Esophagus muscularis mucosa (tissue), 4 donors: ENCODE measurements at places on chromosomes 11 and 22. TPM values are rescaled to one million over a fixed set of nuclear protein-coding genes. Genes with fewer than 3 reads are reported as not detected.

GRCh38 chr22:29457730-29458129 is 19.3 kb downstream of the RFPL1 start:
- no peak for DNase-seq

- no peak for DNase-seq
Observed at GRCh38 chr22:48161298-48161697, 1398.8 kb downstream of the TBC1D22A start.

DNA sequence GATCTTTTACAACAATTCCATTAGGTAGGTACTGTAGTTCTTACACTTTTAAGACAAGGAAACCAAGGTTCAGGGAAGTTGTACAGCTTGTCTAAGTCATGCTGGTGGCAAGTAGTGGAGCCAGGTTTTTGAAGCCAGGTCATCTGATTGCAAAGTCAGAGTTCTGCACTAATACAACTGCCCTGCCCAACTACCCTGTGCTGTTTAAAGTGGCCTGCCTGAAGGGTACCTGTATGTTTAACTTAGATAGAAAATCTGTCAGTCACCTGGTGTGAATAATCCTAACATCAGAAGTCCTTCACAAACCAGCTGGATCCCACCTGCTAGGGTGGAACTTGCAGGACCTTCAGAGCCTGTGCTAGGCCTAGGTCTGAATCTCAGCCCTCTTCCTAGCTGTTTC is 44.2 kb downstream of the ARFGAP2 start:
- DNase-seq, result no peak

The GAL3ST1 gene
- total RNA-seq, result 2.1 TPM

The RIN1 gene
- 3.1 TPM for total RNA-seq

The TM7SF2 gene
- total RNA-seq, result 8.8 TPM

The CYB5R2 gene
- total RNA-seq, result 4.2 TPM

The IL18BP gene
- total RNA-seq, result 5.6 TPM

DNA sequence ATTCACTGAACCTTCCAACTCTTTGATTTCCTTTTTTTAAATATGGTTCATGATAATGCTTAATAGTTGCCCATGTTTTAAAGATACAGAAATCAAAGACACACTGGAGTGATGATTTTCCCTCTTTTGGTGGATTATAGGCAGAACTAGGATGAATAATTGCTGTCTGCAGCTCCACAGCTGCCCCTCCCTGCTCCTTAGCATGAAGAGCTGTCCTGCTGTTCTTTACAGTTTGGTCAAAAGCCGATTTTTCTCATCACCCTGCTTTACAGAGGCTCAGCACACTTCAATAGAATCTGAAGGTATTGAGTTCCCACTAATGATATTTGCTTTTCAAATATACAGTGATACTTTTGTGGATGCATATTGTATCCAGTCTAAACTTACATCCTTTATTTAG is 202.6 kb downstream of the AASDHPPT start:
- no peak for DNase-seq

The MS4A4E gene
- total RNA-seq, result 0.91 TPM

GRCh38 chr11:57417056-57417455 is 9.9 kb downstream of the SLC43A3 start:
- DNase-seq, result no peak

DNA sequence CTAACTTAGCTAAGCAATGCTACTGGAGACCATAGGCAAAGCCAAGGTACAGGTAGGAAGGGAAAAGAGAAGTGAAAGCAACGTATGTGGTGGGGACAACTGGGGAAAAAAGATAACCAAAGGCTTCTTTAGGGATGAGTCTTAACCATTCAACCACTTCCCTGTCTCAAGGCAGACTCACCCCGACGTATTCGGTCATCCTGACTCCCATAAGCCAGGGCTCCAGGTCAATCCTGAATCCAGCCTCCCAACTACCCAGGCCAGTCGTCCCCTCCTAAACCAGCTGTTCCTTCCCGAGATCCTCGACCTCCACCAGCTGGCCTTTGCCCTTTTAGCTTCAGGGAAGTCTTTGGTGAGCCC is 330 bp downstream of the ACP2 start:
- DNase-seq, result no peak

DNA sequence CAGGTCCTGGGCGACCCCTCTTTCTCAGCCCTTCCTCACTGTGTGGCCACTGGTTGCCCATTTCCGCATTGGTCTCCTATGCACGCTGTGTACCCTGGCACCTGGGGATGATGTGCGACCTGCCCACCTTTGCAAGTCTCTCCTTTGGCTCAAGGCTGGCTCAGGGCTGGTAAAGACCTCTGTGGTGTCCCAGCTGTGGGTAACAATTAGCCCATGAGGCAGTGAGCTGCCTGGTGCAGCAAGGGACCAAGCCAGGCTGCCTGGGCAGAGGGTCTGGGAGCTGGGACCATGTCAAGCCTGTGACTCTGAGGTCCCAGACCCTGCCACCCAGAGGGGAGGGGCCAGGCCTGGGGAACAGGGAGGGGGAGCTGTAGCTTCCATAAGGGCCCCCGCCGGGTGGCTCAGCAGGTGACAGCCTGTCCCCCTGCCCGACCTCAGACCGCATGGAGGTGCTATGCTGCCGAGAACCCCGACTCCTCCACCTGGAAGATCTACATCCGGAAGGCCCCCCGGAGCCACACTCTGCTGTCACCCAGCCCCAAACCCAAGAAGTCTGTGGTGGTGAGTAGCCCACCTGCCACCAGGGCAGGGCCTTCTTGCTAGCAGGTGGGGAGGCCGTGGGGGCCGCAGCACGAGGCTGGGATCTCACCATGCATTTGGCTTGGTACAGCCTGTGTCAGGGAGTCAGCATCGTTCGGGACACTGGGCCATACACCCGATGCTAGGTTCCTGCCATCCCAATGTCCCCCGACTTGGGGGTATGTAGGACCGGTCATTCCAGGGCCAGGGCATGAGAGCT is 112.5 kb downstream of the KCNQ1OT1 start:
- DNase-seq, result peak; percentile 60

- no peak for DNase-seq
Observed at GRCh38 chr22:33328789-33329296, 270.7 kb upstream of the SYN3 start.

- no peak for DNase-seq
Observed at GRCh38 chr11:120612513-120613263, 101.1 kb downstream of the GRIK4 start.

GRCh38 chr11:117070016-117070415 is 28.2 kb downstream of the SIK3 start:
- no peak for DNase-seq

DNA sequence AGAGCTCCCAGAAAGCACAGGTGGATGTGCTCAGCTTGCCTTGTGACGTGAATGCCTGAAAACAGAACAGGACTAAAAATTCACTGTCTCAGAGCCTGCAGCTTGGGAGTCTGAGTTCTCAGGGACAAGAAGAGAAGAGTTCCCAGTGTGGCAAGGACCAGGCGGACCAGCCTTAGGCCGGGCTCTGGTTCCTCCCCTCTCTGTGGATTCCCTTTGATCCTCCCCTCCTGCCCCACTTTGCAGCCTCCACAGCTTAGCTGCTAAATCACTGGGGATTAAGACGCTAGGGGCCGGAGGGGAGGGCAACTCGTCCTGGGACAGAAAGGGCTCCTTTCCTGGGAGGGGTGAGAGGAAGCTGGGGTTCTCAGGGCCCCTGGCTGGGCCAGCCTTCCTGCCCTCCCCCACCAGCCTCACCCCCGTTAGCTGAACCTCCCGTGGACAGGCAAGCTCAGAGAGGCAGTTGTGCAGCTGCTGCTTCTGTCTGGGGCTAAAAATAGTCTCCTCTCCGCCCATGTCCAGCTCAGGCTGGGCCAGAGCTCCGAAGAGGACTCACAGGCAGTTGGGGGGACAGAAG is 29.9 kb upstream of the JAM3 start:
- DNase-seq, result no peak

- DNase-seq, result no peak
Observed at GRCh38 chr22:19471572-19471971, 7.4 kb downstream of the UFD1 start.

The HBB gene
- 236 TPM for total RNA-seq

DNA sequence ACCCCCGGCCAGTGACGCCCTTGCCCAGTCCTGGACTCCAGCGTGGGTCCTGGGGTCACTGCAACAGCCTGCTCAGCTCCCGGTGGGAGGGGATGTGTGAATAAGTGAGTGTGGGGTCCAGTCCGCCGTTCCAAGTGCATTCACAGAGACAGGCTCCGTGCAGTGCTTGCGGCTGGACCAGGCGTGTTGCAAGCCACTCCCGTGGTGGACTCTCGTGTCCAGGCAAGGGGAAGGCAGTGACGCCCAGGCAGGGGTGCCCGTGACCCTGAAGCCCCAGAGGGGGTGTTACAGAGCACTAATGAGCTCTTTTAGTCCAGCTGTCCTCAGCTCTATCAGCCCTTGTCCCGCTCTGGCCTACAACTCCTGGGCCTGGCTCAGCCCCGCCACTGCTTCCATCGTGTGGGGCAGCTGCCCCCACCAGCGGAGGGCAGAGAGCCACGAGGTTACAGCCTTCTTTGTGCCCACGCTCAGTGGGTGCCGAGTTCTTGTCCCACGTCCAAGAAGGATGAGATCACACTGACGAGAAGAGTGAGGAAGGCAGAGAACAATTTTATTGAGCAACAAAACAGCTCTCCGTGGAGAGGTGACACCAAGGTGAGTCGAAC is 1807.5 kb downstream of the LRRC4C start:
- no peak for DNase-seq

DNA sequence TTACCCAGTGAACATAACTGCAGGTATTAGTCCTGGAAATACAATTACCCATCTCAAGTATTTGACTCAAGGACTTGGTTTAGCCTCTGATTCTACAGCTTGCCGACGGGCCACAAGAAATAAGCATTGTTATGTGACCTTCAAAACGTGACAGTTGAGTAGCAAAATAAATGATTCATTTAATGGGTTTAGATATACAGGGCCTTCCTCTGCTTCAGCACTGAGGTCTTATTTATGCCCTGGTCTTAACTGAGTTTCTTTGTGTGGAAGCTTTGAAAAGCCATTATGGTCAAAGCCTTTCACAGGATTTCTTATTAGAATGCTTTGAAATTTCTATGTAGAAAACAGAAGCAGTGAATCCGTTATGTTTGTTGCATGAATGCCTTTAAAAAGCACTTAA is 899.2 kb upstream of the API5 start:
- DNase-seq, result no peak

- no peak for DNase-seq
Observed at GRCh38 chr11:64764753-64765152, 5.0 kb upstream of the PYGM start.

DNA sequence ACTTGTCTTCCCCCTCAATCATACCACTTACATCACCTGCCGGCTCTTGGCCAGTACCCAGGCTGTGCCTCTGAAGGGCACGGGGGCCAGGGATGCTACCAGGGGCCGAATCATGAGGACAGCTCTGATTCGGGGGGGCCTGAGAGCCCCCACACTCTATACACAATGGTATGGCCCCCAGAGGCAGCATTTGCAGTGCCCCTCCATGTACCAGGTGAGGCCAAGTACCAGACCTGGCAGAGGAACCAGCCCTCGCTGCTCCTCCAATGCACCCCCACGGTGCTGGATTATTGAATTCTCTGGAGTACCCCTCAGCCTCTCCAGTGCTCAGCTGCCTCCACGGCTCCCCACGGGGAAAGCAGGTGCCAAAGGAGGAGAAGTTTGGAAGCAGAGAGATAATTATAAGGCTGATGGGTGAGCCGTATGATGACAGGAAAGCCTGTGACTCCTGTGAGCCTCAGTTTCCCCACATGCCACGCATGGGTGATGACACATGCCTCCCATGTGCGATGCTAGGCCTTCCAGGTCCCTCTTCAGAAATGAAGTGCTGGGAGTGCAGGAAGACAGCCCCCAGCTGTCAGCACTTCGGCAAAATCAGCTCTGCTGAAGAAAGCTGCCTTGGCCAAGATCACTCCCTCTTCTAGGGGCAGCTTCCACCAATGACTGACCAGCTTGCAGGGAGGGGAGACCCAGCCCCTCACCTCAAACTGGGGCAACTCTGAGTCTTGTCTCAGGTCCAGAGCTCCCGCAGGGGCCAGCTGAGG is 69.9 kb downstream of the THAP12 start:
- no peak for DNase-seq

GRCh38 chr11:70024773-70025045 is 53.4 kb upstream of the ANO1 start:
- no peak for DNase-seq

GRCh38 chr11:70628855-70629844 is 230.8 kb downstream of the CTTN start:
- DNase-seq, result no peak

GRCh38 chr11:12829540-12830314 is 155.5 kb downstream of the TEAD1 start:
- DNase-seq, result no peak

DNA sequence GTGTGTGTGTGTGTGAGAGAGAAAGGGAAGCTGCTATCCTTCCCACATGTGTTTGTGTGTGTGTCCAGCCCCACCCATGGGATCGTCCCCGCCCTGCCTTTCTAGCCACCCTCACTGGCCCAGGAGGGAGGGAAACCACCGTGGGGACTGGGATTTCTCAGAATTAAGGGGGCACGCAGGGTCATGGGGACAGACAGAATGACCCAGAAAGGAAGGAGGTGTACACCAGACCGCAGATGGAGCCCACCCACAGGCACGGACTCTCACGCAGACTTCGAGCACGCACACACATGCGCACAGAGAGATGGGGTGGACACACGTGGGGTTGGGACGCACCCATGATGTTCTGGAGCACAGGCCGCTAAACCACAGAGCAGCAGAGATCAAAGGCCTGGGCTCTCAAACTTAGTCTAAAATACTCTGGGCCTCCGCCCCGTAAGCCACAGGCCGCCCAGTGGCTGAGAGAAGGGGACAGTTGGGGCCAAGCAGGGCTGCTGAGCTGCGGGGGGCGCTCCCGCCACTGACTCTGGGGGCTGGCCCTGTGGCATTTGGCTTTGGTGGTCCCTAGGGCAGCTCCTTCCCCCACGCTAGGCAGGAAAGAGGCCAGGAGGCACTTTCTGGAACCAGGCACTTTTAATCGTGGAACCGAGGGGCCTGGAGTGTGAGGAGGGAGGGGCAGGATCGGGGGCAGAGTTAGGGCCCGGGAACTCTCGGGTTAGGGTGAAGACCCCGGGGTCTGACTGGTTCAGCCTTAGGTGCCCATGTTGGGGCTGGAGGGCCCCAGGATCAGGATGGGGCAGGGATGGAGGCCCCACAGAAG is 1.5 kb downstream of the IFITM5 start:
- DNase-seq, result no peak

GRCh38 chr11:118705111-118705741 is 25.8 kb upstream of the TREH start:
- no peak for DNase-seq

The CBLIF gene
- not detected for total RNA-seq

- no peak for DNase-seq
Observed at GRCh38 chr22:31378123-31378522, 21.3 kb upstream of the DRG1 start.

DNA sequence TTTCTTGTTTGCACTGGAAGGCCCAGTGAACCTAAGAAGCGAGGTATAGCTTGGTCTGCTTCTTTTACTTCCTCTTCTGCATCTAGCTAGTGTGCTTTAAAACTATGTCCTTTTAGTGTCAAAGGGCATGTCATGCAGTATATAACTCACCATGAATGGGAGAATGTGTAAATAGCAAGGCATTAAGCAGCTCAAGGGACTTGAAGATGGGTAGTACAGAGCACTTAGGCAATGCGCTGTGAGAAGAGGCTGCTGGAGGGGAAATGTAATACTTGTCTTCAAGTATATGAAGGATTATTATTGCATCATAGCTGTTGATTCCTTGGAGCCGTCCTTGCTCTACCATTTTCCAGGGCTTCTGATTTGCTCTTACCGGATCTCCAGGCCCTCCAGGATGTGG is 7.6 kb downstream of the MAML2 start:
- no peak for DNase-seq

GRCh38 chr11:124892750-124893454 is 4.8 kb downstream of the ROBO4 start:
- DNase-seq, result no peak

GRCh38 chr11:22497474-22497873 is 128.1 kb downstream of the FANCF start:
- no peak for DNase-seq

The HEPN1 gene
- total RNA-seq, result not detected
